ENCODE measurements at places on chromosomes 1 and 21. TPM values are rescaled to one million over a fixed set of nuclear protein-coding genes. Genes with fewer than 3 reads are reported as not detected.

The ADORA1 gene
- 2.0 TPM for total RNA-seq

DNA sequence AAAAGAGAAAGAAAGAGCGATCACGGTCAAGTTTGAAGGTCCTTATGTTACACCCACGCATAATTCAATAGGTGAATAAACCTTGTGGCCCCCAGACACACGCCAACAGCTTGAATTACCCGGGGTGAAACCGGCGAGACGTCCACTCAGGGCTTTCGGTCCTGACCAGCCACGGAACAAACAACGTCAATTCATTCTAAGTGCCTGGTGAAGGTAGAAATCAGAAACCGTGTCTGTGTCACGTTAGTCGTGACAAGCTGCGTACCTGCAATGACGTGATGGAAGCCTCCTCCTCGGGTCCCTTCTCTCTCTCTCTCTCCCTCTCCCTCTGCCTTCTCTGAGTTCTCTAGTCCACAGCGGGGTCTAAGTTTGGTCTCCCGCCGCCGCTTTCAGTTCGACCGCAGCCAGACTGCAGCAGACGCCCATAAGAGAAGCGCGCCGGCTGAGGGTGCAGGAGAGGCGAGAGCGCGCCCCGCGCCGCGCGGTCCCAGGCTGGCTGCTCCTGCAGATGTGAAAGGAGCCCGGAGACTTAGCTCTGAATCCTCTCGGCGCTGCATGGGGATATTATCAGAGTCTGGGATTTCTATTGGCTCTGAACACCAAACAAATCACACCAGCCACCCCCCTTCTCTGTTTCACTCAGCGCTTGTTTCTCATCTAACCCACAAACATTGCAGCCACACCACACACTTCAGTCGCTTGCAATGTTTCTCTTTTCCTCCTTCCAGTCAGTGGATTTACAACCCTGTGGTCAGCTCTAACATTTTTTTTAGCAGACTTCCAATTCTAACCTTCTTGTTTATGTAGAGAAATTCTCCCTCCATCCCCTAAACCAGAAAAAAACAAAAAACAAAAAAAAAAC is at the start of gene GREM2:
Gene GREM2, minus strand, starts transcription at position 537 of the 862 bp plus-strand sequence. CDS start 118,680 bp downstream, outside the sequence.
- peak; percentile 62 for DNase-seq

The GJA8 gene
- total RNA-seq: not detected

The LAMB3 gene
- total RNA-seq: 0.66 TPM

GRCh38 chr1:8782001-8782620 is 35.3 kb downstream of the RERE start:
- DNase-seq: no peak

DNA sequence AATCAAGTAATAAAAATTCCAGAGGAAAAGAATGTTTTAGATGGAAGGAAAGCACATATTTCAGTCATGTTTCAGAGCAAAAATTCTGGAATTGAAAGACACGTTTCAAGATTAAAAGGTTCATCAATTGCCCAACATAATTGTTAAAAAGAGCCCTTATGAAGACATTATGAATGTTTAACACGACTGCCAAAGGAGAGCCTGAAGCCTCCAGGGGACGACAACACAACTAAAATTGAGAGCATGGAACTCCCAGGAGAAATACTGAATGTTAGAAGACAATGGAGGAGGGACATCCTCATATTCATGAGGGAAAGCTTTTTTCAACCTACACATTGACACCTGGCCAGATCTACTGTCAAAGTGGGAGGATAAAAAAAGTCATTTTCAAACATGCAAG is 16.0 kb downstream of the OR2T11 start:
- peak; percentile 1 for DNase-seq

DNA sequence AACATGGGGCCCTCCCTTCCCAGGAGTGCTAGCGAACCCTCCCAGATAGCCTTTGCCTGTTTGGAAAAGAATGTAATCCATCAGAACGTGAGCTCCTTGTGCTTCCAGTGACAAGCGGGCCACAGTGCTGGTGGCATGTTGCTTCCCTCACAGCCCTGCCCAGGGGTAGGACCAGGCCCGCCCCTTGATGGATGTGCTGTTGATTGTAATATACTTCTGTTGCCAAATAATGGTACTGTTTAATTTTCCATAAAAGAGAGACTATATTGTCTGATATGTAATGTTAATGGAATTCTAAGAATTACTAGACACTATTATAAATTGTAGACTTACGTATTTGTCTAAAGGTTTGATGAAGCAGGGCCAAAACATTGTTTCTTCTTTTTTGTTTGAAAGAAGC is 16.4 kb downstream of the ATP5PO start:
- DNase-seq: no peak

The KCNQ4 gene
- total RNA-seq: 6.3 TPM

DNA sequence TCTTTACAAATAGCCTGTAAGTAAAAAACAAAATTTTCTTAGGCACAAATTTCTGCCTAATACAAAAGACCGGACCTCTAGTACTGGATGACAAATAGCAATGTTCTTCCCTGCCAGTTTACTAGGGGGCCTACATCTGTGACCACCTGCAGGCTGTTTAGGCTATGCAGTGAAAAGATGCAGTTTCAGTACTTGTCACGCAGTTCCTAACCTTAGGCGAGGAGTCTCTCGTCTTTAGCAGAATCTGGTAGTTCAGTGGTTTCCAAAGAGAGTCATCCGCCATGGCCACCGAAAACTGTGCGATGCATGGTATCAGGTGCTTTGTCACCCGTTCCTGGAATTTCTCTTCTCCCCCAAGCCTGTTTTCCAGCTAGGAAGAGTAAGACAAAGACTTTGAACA is 29.6 kb downstream of the LGALS8 start:
- DNase-seq: no peak

DNA sequence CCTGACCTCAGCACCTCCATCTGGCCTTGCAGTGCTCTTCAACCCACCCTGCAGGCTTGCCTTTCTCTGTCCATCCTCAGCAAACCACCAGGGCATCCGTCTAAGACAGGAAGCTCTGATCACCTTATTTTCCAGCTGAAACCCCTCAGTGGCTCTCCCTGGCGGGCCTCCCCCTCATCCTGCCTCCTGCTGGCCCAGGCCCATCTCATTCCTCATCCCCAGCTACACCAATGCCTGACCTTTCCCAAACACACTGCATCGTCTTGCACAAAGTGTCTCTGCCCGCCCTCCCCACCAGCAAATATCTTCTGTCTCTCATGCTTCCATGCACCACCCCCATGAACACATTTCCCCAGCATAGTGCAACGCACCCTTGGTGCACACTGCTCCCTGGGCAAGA is 205.0 kb downstream of the TOMM20 start:
- DNase-seq: no peak

GRCh38 chr1:186212568-186213224 is 162.4 kb downstream of the TPR start:
- DNase-seq: peak; percentile 91

DNA sequence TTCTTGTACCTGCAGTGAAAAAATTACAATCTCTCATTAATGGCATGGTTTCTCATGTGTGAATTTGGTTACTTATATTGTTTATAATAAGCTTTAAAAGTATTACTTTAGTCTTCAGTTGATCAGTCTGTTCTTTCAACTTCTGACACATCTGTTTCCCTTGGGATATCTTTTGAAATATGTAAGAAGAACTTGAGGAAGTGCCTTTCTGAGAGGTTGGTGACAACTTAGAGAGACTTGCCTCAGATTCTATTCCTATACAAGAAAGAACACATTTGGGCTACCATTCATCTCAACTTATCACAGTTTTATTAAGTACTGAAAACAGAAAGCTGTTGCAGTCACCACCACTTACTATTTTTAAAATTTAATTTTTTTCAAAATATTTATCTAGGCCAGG is 8.1 kb downstream of the AKNAD1 start:
- no peak for DNase-seq
